ENCODE measurements at places on chromosomes 13 and 19.
A peak's percentile ranks its signal among the peaks of the same experiment; 100 is the strongest.

GRCh38 chr13:50011461-50011860 lies 3.8 kb upstream of the KCNRG start:
- no peak for DNase-seq

- DNase-seq: no peak
Measured at GRCh38 chr13:40182591-40182990, 483.9 kb downstream of the FOXO1 start.

DNA sequence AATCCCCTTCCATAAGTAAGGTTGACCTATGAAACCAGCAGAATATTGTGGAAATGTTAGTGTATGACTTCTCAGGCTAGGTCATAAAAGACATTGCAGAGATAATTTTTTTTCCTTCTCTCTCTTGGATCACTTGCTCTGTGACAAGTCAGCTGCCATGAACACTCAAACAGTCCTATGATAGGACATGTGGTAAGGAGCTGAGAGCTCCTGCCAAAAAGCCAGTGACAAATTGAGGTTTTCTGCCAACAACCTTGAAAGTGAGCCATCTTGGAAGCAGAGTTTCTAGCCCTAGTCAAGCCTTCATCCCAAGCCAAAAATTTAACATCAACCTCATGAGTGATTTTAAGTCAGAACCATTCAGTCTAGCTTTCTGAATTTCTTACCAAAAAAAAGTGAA lies 270.9 kb upstream of the NBEA start:
- DNase-seq: no peak

GRCh38 chr13:88602786-88603777 lies 931.9 kb downstream of the SLITRK5 start:
- no peak for DNase-seq

DNA sequence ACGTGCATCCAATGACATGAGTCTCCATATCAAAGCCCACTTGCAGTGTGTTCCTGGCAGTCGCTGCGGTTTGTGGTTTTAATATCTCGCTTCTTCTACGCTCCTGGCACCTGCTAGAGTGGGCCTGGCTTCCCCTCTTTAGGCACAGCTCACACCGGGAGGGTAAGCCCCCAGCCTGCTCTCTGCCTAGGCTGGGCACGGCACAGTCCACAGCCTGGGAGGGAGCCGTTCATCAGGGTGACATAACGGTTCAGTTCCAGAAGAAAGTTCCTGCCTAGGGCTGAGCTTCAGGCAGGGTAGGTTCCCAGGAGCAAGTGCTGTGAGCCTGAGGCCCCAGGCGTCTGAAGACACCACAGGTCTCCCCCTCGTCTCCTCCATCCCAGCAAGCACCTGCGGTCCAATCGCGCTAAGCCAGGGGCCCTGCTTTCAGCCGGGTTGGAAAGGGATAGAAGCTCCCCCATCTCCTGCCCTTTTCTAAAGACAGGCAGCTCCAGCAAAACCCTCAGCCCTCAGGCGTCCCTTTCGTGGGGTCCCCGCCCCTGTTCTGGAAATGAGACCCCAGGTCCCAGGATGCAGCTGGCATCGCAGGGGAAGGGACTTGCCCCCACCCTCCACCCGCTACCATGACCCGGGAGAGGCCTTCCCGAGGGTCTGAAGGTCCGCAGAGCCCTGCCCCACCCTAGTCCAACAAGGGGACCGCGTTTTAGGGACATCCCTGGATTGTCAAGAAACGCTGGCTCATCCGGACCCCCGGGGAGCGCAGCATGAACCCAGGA lies 121.6 kb upstream of the ZNF507 start:
- peak; percentile 18 for DNase-seq

DNA sequence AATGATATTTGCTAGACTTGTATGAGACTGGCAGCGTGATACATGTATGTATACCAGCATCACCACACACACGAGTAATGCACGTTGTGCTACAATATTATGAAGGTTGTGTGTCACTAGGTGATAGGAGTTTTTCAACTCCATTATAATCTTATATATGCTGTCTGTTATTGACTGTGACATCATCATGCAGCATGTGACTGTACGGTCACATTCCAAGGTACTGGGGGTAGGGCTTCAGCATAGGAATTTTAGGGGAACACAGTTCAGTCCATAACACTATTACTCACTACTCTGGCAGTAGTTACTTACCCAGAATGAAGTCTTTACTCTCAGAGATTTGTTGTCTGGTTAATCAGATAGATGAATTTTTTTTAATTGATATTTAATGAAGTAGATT lies 91.1 kb downstream of the CDK8 start:
- no peak for DNase-seq

- DNase-seq: no peak
Measured at GRCh38 chr13:35057858-35058257, 115.8 kb downstream of the NBEA start.

- no peak for DNase-seq
Measured at GRCh38 chr19:47156861-47157430, 26.3 kb downstream of the SAE1 start.

DNA sequence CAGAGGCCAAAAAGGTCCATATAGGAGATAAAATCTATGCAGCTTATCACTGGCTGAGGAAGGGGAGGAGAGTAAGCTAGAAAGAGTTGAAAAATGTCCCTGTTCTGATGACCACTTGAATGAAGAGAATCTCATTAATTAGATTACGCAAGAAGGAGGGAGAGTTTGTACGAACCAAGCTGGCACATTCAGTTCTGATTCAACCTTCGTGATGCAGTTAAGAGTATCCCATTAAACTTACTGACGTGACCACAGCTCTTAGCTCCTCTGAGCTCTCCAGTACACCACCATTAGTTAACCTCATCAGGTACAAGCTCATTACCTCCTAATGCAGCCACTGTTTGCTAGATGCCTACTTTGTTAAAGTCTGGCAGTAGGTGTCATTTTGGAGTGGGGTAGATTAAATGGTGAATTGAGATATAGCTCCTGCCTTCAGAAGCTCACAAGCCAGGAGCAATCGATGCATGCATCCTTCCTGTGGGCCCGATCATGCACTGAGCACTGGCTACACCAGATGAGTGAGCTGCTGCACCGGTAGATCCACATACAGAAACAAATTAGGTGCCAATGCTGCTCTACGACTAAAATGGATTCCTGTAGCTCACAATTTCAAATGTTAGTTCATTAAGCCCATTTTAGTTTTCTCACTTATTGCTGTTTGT lies 458.3 kb downstream of the COG6 start:
- no peak for DNase-seq

DNA sequence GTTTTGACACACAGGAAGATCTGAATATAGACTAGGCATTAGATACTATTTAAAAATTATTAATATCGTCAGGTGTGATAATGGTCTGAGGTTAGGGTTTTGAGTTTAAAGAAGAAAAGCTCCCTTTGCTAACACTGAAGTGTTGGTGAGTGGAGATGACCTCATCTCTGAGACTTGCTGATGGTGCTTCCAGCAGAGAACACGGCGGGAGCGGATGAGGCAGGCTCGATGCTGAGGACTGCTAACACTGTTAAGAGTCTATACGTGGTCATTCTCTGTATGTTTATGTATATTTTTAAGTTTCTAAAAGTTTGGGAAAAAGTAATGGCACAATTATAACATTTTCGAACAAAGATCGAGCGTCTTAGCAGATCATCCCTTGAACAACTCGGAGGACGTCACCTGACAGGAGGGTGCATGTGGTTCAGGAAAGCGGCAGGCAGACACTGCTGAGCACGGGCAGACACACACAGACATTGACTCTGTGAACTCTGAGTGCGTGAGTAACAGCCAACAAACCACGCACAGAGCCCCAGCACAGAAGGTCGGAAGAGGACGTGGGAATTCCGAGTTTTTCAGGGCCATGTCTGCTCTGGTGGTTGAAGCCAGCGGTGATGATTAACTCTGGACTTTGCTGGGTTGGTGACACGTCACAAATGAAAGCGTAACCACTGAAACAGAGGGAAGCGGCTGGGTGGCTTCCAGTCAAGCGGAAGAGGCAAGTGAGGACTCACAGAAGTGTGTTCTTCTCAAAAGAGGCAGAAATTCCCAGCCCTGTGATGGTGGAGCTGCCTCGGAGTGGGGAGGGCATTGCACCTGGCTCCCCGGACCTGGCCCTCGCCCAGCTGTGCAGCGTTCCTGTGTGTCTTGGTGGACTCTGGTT lies 91.9 kb upstream of the TEX29 start:
- DNase-seq: no peak

GRCh38 chr13:111393221-111393790 lies 72.9 kb downstream of the TEX29 start:
- DNase-seq: no peak

- DNase-seq: no peak
Measured at GRCh38 chr13:31201341-31202031, 1.7 kb downstream of the B3GLCT start.

- peak; percentile 60 for DNase-seq
Measured at GRCh38 chr13:30145709-30146367, 161.5 kb downstream of the KATNAL1 start.

GRCh38 chr13:42625611-42626010 lies 51.7 kb downstream of the TNFSF11 start:
- DNase-seq: no peak

GRCh38 chr19:45973553-45974338 lies at the start of gene NOVA2:
Gene NOVA2, minus strand, starts transcription at chr19:45973865. Its CDS starts 514 bp downstream, at chr19:45973351.
- DNase-seq: peak; percentile 77

GRCh38 chr13:110716247-110716515 lies 2.7 kb downstream of the ING1 start:
- DNase-seq: no peak

GRCh38 chr19:3672993-3673392 lies 27.3 kb downstream of the PIP5K1C start:
- no peak for DNase-seq

GRCh38 chr13:42380420-42381164 lies 108.6 kb downstream of the AKAP11 start:
- DNase-seq: peak; percentile 34

GRCh38 chr13:28531845-28532387 lies 37.0 kb upstream of the FLT1 start:
- DNase-seq: no peak

- DNase-seq: no peak
Measured at GRCh38 chr13:100490692-100491091, 97.9 kb downstream of the GGACT start.

GRCh38 chr13:113327766-113328471 lies 30.9 kb downstream of the LAMP1 start:
- no peak for DNase-seq

- DNase-seq: no peak
Measured at GRCh38 chr13:39781381-39781780, 125.9 kb downstream of the COG6 start.

DNA sequence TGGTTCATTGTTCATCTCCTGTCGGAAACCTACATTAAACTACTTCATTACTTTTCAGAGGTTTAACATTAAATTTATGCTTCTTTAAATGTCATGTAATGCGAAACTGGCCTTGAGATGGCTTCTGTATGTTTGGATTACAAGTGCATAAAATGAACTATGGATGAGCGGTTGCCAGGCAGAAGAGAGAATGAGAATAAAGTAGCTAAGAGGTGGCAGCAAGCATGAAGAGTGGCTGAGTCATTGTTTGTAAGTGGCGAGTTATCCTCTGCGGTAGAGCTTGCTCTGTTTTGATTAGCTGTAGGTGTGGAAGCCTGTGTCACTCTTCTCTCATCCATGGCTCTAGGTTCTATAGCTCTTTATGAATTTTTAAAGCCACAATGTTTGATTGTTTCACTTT lies 1139.6 kb upstream of the PCDH9 start:
- DNase-seq: no peak

GRCh38 chr13:112761701-112762689 lies 72.2 kb downstream of the ATP11A start:
- DNase-seq: no peak

DNA sequence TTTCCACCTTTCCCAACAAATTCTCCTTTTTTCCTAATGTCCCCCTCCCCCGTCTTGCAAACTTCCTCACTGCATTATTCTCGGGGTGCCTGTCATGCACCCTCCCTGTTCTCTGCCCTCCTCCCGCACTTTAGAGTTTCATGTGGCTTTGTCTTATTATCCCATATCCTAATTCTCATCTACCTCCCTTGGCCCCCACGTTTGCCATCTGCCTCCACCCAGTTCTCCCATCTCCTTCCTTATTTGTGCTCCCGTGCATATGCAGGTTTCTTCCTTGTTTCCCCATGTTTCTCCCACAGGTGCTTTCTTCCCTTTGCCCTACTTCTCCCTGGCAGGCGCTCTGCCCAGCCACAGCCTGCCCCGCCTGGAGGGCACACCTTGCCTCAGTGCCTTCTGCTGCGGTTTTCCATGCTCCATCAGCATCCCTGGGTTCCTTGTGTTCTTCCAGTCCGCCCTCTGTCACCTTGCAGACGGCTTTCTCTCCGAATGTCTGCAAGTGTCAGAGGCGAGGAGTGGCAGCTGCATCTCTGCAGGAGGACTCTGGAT lies 1.5 kb downstream of the SPATA13 start:
- no peak for DNase-seq

GRCh38 chr19:48977061-48977460 lies 12.0 kb downstream of the FTL start:
- DNase-seq: no peak

DNA sequence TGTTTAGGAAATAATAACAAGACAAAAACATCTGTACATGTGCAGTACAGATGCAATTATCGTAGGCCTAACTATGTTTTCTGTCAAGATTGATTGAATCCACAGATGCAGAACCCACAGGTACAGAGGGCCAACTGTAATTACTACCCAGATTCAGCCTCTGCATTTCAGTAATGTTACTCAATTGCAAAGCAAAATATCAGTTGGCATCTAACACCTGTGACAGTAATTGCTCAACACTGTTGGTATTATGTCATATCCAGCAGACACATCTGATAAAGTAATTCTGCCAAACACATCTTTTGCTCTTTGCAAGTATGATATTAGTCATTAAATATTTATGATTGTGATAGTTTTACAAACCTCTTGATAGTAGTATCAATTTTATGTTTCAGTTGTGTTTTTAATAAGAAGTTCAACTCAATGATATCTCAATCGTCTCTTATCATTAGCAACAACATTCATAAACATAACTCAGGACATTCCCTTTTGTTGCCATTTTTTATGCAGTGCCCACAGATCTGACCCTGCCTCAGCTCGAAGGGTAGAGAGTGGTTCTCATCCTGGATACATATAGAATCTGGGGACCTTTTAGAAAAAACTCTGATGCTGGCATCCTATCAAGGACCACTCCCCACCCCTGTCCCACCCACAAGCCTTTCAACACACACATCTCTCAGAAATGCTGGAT lies 104.7 kb downstream of the MYCBP2 start:
- DNase-seq: no peak

DNA sequence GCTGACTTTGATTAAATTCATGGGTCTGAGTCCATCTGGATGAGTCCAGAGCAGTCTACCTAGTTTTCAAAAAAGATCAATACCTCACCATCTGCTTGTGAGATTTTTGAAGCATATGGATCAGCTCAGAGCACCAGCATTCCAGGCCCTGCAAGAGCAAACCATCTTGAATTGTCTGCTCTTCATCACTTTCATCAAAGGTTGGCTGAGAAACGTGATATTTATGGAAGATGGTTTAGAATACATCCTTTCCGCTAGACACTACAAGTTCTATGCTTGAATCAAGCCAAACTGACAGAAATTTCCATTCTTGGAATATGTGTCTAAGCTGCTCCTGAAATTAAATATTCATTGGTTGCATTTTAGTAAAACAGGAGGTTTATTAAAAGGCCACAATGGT lies 190.3 kb downstream of the KCNRG start:
- DNase-seq: no peak

Measured in activated CD4-positive, alpha-beta T cell treated with anti-CD3 and anti-CD28 coated beads for 48 hours (primary cell).